Left renal pelvis (tissue), 4 donors: ENCODE measurements at places on chromosomes 1 and 21. TPM values are rescaled to one million over a fixed set of nuclear protein-coding genes. Genes with fewer than 3 reads are reported as not detected.

The TDRD10 gene
- polyA plus RNA-seq = 2.3 TPM

The DNAJC28 gene
- 5.4 TPM for polyA plus RNA-seq

The HORMAD1 gene
- not detected for polyA plus RNA-seq

DNA sequence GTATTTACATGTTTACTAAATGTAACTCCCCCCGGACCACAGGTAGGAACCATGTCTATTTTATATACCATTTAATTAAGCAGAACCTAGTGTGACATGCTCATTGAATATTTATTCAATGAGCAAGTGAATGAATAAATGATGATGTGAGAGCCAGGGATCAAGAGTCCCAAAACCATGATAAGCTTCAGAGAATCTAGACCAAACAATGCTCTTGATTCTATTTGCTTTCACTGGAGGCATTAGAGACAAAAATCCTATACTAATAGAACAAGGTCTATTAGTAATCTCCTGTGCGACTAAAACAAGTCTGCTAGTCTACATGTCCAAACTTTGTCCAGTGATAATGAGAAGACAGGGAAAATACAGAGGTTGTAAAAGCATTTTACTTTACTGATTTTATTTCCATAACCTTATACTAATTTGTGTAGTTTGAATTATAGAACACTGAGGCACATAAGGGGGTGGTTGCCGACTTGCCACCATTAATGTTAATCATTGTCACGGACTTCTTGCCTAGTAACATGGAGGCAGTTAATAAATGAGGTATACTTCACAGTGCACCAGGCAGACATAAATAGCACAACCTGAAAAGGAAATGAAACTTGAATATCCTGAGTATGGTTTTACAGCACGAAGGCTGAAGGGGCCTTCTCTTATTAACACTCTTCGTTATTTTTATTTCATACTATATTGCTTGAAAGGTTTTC, 69.8 kb downstream of the TBX15 start:
- DNase-seq = no peak

GRCh38 chr1:10117865-10118264, 85.1 kb downstream of the UBE4B start:
- DNase-seq = no peak

- no peak for DNase-seq
Measured at GRCh38 chr1:72521659-72522058, 239.3 kb upstream of the NEGR1 start.

DNA sequence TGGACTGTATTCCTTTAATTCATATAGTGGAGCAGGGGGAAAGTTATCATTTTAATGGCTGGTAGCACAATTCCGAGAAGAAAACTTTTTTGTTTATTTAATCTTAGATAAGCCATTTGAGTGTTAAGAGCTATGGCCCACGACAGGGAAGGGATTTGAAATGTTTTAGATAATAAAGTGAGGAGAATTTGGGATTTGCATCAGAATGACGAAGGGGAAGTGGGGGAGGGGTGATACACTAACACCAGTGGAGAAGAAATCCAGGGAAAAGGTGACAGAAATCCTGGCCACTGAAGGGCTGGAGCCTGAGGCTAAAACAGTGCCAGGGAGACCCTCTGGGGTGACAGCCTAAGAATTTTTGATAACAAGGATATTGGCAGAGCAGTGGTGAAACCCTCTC, 21.0 kb downstream of the LEPR start:
- no peak for DNase-seq

GRCh38 chr1:157993147-157993917, at the start of gene KIRREL1:
Gene KIRREL1, plus strand, starts transcription at chr1:157993645. Its CDS starts 32 bp downstream, at chr1:157993677.
- DNase-seq = no peak

DNA sequence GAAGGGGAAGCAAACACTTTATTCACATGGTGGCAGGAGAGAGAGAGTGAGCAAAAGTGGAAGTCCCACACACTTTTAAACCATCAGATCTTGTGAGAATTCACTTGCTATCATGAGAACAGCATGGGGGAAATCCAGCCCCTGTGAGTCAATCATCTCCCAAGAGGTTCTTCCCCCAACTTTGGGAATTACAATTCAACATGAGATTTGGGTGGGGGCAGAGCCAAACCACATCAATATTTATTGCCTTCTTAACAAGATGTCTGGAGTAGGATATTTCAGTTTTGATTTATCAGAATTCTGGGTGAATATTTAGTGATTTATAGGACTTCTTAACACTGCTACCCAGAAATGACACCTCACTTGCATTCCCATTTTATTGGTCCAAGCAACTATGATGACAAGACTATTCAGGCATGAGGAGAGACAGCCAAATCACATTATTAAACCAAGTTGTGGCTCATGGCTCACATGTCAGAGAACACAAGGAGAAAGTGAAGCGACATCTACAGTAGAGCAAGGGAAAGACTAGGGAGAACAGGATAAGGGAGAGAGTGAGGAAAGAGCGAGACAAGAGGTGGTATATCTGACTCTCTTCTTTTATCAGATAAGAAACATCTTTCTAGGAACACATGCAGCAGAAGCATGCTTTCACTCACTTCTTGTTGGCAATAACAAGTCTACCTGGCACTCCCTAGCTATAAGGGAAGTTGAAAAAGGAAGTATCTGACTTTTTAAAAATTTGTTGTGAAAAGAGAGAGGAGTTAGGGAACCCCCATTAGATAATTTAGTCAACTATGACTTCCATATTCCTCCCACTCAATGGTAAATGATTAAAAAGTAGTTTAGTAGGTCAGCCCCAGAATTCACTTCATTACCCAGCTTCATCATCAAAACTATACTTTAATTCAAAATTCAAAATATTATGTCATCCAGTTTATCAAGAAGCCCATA, 36.6 kb upstream of the PTPRC start:
- DNase-seq = no peak

- DNase-seq = no peak
Measured at GRCh38 chr1:43832998-43833397, 100.6 kb upstream of the ARTN start.

- no peak for DNase-seq
Measured at GRCh38 chr1:174911606-174912005, 88.1 kb upstream of the CACYBP start.

DNA sequence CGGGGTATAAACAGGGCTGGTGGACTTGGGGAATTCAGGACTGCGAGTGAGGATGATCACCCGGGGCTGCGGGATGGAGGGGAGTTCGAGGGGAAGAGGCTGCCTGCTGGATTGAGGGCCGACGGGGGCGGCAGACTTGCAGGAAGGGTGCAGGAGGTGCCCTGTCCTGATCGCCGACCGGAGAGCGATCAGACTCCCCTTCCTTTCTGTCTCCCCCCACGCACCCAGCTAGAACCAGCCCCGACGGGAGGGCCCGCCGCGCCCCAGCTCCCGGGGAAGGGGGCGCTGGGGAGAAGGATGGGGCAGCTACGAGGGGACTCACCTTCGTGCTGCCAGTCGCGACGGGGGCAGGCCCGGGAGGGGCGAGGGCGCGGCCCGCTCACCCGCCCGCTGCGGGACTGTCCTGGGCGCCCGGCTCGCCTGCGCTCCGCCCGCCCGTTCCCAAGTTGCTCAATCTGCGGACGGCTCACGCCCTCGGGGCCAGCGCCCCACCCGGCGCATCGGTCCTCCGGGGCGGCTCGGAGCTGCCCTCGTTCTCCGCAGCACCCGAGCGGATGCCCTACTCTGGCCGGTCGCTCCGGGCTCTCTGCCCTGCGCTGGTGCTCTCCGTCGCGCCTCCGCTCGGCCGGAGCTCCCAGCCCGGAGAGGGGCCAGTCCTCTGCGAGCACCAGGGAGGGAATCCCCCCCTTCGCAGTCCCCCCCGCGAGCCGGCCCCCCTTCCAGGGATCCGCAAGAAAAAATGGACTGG, at the start of gene RSPO1:
RSPO1 (minus strand) TSS at position 649 of the 748 bp plus-strand sequence. CDS start 5,231 bp downstream, outside the sequence.
- DNase-seq = no peak

DNA sequence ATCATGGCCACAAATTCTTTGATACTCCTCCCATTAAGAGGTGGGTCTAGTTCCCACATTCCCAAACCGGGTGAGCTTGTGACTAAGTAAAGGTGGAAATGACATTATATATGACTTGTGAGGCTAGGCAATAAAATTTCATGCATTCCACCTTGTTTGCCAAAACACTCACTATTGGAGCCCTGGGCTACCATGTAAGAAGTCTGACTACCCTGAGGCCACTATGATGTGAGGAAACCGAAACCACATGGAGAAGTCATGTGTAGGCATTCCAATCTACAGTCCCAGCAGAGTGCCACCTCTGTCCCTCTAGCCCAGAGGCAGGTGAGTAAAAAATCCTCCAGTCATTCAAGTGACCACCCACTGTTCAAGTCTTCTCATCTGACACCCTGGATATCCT, 17.9 kb upstream of the SMG7 start:
- no peak for DNase-seq

GRCh38 chr21:31220575-31220974, 123.5 kb downstream of the TIAM1 start:
- DNase-seq = no peak

- no peak for DNase-seq
Measured at GRCh38 chr1:85815906-85816305, 107.7 kb upstream of the ZNHIT6 start.
